Muscle of arm (tissue), 14 donors: ENCODE measurements at places on chromosomes 16 and 17.

DNA sequence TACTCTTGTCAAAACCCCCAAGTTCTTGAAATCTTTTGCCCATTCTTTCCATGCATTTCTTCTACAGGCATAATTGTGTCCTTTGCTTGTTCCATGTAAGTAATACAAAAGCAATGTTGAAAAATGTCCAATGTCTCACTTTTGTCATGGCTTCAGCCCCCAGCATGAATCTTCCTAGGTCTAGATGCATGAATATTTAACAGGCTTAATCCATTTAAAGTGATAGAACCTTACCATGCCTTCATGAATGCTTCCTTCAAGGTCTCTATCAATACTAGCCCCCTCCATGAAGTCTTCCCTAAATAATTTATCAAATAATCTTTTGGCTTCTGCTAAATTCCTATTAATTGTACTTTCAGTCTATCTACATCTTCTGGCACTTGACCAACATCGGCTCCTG is 46.1 kb upstream of the ANKFY1 start:
- DNase-seq = no peak

DNA sequence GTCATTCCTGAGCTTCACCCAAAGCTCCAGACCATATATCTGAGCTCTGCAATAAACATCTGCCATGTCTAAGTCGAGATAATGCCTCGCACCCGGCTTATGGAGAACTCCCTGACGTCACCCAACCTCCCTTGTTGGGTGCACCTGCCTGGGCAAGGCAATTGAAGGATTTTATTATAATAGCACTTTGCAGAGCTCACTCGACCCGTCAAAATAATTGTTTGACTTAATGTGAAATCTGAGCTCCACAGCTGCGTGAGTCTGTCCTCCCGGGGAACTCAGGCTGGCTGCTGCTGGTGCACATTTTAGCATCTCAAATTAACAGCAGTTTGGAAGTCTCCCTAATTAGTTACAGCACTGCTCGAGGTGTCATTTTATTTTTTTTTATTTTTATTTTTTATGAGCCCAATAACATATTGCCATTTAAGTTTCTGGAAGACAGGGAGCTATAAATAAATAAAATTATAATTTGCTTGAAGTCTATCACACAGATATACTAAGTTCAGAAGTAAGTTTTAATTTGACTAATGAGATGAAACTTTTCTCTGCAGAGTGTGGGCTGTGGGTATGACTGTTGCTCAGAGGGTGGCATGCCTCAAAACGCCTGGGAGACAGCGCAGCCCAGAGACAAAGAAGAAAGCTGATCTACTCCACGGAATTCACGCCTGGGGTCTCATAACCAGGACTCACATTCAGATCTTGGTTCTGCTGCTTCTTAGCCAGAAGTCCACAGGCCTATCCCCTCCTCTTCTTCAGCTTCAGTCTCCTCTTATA is 401.4 kb upstream of the C16orf82 start:
- no peak for DNase-seq

- DNase-seq = no peak
Measured at GRCh38 chr16:28265822-28266221, 26.5 kb upstream of the SBK1 start.

DNA sequence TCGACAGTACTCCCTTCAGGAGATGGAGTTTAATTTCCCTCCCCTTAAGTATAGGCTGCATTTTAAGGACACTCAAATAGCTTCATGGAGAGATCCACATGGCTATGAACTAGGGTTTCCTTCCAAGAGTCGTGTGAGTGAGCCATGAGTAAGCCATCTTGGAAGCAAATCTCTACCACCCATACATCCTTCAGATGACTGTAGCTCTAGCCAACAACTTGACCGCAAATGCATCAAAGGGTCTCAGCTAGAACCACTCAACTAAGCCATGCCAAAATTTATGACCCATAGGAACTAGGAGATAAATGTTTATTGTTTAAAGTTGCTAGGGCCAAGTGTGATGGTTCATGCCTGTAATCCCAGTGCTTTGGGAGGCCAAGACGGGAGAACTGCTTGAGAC is 43.4 kb downstream of the METTL16 start:
- DNase-seq = no peak

DNA sequence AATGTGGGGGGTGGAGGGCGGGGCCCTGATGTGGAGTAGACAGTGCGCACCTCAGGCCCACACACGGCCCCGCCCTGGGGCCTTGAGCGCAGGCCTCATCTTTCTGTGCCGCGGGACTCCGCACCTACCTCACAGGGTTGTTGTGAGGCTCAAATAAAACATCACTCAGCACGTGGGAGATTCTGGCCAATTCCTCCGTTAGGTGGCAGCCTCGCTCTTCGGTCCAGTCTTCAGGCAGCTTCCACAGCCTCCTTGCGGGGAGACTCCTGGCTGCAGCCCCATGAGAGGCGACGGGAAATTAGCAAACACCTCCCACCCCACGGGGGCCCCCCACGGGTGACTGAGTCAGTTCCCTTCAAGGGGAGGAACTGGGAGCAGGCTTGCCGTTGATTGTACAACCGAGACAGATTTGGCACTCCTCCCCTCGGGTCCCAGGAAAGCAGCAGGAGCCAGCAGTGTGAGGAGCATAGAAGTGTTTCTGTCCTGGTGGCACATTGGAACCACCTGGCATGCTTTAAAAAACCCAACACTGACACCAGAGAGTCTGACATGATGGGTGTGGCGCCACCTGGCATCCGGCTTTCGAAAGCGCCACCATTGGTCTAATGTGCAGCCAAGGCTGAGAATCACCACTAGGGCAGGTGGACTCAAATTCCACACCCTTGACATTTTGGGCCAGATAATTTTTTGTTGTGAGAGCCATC is 7.6 kb downstream of the MRM1 start:
- peak; percentile 44 for DNase-seq

DNA sequence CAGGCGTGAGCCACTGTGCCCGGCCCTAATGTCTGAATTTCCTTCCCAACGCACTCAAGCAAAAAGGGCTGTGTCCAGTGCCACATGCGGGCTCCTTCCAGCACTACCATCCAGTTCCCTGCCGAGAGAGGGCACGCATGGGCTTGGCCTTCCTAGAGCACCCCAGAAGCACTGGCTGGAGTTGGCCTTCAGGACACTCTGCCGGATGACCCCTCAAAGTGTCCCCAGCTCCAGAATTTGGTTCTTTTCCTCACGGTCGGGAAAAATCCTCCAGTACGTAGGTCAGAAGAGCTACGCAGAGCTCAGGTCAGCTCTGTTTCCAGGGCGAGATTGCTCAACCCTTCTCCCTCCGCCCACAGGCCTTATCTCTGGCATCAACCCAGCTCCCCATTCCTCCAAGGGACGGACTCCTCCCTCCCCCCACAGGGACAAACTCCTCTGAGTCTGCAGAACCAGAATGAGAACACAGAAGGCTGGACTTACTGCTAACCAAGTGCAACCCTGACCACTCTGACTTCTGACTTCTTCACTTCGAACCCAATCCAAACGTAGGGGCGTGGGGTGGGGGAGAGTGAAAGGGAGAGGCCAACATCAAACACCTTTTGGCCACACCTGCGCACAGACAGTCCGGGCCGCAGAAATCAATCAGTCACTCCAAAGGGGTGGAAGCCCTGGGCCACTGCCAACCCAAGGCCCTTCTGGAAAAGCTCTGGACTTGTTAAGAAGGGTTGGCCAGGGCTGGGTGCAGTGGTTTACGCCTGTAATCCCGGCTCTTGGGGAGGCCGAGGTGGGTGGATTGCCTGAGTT is 3.6 kb downstream of the CDC42EP4 start:
- no peak for DNase-seq

DNA sequence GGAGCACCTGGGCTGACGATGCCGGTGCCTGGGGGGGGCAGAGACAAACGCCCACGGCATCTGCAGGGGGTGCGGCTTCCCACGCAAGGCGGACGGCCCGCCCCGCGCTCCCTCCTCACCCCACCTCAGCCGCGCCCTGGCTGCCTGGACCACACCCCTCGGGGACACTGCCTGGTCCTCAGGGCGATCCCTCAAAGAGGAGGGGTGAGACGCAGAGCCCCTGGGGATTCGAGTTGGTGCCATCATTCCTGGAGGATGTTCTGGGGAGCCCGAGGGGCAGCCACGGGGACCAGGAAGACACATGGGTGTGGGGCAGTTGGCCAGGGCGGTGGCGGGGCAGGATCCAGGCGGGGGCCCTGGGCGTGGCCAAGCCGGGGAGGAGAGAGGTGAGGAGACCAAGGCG is 3.9 kb downstream of the IGFALS start:
- DNase-seq = no peak

GRCh38 chr17:27390540-27390939 is 65.7 kb upstream of the KSR1 start:
- DNase-seq = no peak

GRCh38 chr17:48374650-48375230 is 55.3 kb downstream of the SKAP1 start:
- no peak for DNase-seq

DNA sequence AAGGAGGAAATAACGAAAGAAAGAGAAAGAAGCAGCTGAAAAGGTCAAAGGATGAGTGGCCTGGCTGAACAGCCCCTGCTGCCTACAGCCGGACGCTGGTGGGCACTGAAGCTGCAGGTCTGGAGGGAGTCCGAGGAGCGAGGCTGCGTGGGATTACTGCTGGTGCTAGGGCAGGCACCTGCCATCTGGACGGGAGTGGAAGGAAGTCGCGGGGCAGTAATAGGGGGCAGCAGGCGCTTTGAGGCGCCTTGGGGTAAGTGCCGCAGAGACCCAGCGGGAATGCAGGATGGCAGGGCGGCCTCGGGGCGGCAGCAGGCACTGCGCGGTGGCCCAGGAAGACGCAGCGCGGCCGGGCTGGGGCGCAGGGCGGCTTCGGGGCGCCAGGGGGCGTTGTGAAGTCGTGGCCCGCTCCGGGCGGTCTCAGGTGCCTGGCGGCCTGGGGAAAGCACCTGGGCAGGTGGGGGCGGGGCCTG is 303 bp upstream of the SCNN1G start:
- DNase-seq = peak; percentile 19

- no peak for DNase-seq
Measured at GRCh38 chr17:21113049-21113690, 13.6 kb upstream of the DHRS7B start.

- DNase-seq = peak; percentile 13
Measured at GRCh38 chr16:56793492-56793891, 63.6 kb downstream of the NUP93 start.

GRCh38 chr16:57185446-57185944 is 344 bp downstream of the PSME3IP1 start:
- DNase-seq = peak; percentile 55

DNA sequence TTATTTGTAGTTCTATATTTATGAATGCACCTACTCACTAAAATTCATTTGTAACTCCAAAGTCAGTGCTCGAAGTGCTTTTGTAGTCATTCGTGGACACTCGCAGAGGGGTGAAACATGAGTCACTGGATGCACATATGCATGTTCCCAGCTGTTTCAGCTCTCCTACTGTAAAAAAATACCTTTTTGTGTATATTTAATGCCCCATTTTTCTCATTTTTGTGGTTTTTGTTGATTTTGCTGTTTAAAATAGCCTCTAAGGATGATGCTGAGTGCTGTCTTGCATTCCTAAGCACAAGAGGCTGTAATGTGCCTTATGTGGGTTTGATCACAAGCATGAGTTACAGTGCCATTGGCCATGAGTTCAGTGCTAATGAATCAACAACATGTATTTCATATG is 30.6 kb downstream of the CENPV start:
- DNase-seq = no peak

GRCh38 chr16:58264007-58264406 is 30.8 kb downstream of the PRSS54 start:
- DNase-seq = no peak

DNA sequence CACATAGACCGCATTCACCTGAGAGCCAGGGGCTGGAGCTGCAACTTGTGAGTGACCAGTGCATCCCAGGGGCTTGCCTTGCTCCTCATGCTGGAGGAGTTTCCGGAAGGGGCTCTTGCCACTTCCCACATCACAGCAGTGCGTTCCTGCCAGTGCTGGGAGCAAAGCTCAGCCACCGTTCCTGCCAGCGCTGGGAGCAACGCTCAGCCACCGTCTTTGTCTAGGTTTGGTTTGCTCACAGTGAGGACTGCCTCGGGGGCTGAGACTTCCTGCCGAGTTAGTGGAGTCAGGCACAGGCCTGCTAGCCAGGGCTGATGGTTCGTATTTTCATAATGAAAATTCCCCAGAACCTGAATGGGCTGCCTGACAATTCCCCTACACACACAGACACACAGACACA is 5.4 kb upstream of the CHRNE start:
- DNase-seq = no peak

- DNase-seq = no peak
Measured at GRCh38 chr17:75625813-75626486, 7.3 kb upstream of the SMIM5 start.

GRCh38 chr17:33964344-33964979 is 290.6 kb upstream of the CCL2 start:
- DNase-seq = no peak

DNA sequence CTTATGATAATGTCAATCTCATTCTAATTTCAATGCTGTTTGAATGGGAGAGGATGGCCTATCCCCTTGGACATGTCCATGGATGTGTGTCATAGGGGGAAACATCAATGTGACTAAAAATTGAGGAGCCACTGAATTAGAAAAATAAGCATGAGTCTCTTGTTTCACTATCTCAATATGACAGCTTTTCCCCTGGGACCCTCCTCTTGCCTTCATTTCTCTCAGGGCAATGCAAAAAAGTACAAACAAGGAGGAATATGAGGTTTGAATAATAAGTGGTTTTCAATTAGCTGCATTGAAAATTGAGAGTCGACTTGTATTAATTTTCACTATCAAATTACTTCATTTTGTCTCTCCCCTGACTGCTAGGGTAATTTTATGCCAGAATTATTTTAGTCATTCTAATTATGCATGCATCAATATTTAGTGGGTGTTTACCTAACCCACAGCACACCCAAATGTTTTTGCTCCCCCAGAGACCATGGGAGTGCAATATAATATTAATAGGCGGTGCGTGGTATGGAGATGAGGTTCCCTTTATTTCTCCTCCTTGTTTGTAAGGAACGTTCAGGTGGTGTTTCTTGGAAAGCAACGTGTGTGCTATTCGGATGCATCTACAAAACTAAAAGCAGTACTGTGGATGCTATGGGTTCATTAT is 6.8 kb upstream of the SDR42E1 start:
- no peak for DNase-seq

GRCh38 chr17:1003972-1004768 is 7.2 kb downstream of the TIMM22 start:
- DNase-seq = no peak

DNA sequence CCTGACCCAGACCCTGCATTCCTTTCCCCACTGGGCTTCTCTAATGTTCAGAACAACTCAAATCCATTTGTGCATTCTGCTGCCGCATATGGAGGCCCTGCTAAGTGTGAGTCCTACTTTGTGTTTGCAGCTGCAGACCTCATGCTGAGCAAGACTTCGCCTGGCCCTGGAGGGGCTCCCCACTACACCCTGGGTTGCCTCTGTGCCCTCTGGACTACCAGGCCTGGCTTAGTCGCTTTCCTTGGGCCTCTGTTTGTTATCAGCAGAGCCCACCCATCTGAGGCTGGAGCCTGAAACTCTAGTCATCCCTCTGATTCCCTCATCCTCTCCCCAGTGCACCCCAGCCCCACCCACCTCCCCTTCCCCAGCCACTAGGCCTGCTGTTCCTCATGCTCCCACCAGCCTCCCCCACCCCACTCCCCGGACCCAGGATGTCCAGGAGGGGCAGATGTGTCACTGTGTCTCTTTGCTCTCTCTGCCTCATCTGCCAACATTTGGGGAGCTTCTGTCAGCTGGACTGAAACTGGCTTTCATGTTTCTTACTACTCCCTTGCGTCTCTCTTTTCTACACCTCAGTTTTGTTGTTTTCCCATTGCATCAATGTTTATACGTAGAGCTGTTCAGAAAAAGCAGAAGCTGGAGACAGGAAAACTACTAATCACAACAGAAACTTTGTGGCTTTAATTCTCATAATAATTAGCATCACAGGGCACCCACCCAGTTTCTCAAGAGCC is 17.9 kb upstream of the CD300E start:
- no peak for DNase-seq
